Gastroesophageal sphincter (tissue), 4 donors: ENCODE measurements at places on chromosomes 7 and 10.
A peak's percentile ranks its signal among the peaks of the same experiment; 100 is the strongest.

GRCh38 chr10:86191686-86192085 lies 174.9 kb downstream of the GRID1 start:
- ATAC-seq: no peak

DNA sequence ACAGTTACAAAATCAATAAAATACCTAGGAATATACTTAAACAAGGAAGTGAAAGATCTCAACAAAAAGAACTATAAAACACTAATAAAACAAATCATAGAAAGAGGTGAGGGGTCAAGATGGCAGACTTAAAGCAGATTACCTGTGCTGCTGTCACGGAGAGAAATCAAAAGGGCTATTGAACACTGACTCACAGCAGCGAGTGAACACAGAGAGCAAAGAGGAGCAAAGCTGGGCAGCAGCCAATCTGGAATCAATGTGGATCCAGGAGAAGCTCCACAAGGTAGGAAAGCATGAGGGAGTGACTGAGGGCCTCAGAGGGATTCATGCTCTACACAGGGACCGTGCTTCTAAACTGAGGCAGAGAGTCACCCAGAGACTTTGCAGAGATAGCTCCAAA lies 562.0 kb upstream of the SEMA3D start:
- ATAC-seq: no peak

DNA sequence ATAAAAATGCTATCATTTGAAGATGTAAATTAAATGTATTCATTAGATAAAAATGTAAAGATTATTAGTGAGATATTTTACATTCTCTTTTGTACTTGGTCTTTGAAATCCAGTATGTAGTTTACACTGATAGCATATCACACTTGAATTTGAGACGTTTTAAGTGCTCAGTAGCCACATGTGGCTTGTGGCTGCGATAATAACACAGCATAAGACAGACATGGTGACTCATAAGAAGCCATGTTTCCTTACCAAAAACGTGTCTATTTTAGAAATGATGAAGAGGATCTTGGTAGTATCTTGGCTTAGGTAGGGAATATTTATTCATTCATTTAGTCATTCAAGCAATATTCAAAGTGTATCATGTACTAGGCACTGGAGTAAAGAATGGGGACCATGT lies 149.3 kb downstream of the POU6F2 start:
- ATAC-seq: no peak

- peak; percentile 44 for ATAC-seq
Measured at GRCh38 chr10:73585327-73585726, 5.8 kb downstream of the USP54 start.

DNA sequence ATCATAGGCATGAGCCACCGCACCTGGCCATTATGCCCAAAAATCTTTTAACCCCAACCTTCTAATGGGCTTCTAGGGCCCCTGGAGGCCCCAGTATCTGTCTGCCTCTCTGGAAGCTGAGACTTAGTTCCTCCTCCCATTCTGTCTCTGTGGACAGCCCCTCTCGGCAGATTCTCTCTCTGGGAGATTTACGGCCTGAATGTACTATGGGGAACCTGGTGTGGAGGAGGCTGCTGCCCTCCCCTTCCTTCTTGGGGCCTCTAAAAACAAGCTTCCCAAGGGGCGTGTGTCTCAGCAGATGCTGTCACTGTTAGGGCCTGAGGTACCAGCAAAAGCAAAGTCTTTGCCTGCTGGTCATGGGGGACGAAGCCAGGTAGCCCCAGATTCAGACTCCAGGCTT lies 35.8 kb upstream of the PRKAR1B start:
- ATAC-seq: no peak
